ENCODE measurements at places on chromosomes 2 and 18.

- DNase-seq = no peak
These were observed 26.6 kb downstream of the BIN1 start for GRCh38 chr2:127080226-127080937.

DNA sequence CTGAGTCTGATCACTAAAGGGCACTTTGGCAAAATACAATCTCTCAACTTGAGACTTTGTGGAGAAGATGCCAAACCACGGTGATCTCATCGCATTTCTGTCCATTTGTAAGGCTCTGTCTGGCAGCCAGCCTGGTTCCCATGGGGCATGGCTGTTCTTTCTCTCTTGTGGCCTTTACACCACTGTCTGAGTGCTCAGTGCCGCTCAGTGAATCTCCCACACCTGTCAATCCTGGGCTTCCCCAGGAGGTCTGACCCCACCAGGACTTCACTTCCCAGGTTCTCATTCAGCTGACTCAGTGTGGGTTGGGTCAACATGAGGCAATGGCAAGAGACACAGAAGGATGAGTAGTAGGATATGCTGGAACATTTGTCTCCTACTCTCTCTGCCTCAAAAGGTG is 96.8 kb upstream of the TRIB2 start:
- no peak for DNase-seq

DNA sequence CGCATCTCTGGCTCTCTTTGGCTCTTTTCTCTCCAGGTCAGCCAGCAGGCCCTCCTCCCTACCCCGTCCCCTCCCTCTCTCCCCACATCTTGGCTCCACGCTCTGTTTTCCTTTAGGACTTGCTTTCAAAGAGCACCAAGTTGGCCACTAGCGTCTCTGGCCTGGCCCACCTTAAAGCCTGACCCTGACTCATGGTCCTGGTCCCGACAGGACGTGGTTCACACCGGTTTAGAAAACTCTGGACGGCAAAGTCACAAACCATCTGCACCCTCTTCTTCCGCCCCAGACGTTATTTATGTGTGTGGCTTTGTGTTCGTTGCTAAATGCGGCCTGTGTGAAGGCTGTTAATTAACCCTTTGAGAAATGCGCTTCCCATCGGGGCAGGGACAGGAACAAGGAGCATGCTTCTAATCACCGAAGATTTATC is 169.0 kb upstream of the HAAO start:
- no peak for DNase-seq

- DNase-seq = no peak
These were observed 133.3 kb downstream of the TMEM247 start for GRCh38 chr2:46612675-46613074.

GRCh38 chr2:197131558-197131855 is 179.1 kb downstream of the ANKRD44 start:
- no peak for DNase-seq

DNA sequence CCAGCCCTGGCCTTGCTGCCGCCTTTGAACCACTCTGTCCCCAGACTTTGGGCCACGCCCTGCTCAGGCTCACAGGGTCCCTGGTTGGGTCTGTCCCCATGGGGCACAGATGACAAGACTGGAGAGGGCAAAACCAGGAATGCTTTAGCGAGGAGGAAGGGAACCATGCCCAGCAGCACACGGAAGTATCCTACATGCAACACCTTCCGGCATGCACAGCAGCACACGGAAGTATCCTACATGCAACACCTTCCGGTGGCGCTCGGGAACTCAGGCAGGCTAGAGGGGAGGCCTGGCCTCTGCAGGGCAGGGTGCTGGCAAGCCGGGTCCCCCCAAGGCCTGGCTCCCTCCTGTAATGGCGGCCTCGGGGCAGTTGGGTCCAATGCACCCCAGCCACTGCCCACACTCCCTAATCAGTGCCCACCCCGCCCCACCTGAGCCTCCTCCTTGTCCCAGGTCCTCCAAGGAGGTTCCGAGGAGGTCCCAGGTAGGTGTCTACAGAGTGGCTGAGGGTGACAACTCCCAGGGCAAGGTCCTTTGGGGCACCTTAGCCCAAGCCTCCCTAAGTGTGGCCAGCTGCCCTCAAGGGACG is 33.6 kb upstream of the SNED1 start:
- DNase-seq = no peak

DNA sequence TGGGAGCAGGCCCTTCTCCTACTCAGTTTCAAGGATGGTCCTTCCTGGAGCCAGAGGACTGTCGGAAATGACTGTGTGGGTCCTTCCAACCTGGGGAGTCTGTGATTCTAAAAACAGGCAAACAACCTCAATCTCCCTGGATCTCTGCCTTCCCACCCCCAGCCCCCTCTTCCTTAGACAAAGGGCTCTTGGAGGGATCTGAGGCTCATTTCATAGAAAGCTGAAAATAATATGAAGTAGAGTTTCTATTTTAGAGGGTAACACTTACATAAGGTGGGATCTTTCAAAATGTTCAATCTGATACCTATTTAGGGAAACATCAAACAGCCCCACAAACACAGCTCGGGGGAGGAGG is 69.4 kb downstream of the RHOB start:
- no peak for DNase-seq

- DNase-seq = no peak
These were observed 99.6 kb upstream of the MGAT5 start for GRCh38 chr2:134154246-134154645.

DNA sequence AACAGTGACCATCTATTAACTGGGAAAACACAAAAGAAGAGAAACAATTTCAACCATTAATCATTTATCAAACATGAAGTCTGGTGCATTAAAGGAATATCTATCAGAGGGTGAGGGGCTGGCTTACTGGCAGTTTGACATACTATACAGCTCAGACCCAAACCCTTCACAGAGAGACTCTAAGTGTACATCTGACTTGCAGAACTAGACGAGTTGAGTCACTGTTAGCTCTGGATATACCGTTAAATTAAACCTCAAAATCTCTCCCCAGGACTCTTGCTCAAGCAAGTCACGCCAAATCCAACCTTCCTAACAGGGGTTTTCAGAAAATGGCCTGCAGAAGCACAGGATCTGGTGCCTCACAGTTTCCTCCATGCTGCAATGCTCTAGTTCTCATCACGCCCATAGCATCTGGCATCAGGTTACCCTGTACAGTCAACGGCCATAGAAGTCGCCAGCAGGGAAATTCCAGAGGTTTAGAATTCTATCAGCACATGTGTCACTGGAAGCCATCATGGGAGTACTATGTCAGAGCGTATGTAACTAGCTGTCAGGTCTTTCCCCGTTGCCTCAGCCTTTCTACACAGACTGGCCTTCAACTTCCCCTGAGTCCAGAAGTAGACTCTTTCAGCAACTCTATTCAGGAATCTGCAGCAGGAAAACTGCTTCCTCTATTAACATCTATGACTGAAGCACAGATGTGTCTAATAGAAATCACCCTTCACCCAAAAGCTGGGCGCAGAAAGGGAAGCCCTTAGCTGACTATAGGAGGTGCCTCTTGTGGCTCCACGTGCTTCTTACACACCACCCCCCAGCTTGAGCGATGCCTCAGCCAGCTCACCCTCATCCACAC is 9.3 kb downstream of the TGOLN2 start:
- DNase-seq = no peak

DNA sequence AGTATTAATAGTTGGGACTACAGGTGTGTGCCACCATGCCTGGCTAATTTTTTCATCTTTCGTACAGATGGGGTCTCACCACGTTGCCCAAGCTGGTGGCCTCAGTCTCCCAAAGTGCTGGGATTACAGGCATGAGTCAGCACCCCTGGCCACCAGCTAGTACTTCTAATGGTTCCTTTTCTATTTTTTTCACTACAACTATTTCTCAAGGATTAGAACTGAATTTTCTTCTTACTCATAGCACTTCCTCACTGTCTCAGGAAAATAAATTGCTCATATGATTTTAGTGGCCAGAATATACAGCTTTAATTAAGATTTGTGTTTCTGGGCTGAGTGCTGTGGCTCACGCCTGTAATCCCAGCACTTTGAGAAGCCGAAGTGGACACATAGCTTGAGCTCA is 43.2 kb upstream of the SOS1 start:
- DNase-seq = no peak

DNA sequence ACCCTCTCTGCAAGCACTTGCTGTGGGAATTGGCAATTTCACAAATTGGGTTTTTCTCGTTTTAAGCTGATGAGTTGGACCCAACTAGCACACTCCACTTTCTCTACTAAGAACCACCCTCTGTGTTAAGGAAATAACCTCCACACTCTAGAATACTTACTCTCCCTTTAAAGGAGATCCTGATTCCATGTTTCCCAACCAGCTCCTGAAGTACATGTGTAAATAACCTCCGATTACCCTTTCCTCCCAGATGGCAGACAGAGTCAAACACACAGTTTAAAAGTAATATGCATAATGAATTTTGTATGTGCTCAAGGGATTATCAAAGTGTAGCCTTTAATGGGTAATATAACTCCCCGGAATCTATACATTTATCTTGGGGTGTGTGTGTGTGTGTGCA is 171.3 kb upstream of the OSR1 start:
- DNase-seq = no peak

GRCh38 chr2:232333361-232334135 is 45.0 kb upstream of the ALPP start:
- DNase-seq = no peak

- no peak for DNase-seq
These were observed 97.2 kb upstream of the OTOS start for GRCh38 chr2:240237609-240238174.

- no peak for DNase-seq
These were observed 355.0 kb downstream of the LNPK start for GRCh38 chr2:175647058-175647457.

DNA sequence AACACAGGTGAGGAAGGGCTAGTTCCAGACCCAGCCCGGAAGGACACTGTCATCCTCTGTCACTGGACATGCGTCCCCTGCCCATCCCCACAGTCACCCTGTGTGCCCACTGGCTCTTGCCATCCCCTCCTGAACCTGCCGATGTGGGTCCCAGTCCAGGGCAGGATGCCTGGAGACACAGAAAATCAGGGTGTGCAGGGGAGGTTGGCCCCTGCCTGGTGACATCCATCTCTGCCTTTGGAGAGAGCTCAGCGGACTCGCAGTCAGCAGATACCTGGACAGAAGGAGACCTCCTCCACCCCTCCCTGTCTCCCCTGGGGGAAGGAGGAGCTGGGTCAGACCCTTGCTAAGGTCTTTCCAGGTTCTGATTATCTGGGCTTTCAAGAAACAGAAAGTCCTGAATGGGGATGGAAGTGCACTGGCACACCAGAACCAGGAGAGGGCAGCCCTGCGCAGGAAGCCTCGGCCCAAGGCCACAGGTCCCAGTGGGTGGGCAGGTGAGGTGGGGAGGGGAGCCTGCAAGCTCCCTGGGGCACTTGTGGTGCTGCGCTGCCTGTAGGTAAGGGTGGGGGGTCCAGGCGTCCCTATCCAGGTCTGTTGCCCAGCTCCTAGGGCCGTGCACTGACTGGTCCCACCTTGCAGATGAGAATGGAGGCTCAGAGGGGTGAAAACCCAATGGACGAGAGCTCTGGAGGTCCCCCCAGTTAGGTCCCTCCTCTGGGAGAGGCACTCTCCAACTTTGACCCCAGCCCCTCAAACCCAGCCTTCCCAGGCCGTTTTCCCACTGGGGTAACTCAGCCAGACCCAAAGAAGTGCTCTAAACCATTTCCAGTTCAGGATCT is 9.7 kb upstream of the OTOS start:
- peak; percentile 89 for DNase-seq

DNA sequence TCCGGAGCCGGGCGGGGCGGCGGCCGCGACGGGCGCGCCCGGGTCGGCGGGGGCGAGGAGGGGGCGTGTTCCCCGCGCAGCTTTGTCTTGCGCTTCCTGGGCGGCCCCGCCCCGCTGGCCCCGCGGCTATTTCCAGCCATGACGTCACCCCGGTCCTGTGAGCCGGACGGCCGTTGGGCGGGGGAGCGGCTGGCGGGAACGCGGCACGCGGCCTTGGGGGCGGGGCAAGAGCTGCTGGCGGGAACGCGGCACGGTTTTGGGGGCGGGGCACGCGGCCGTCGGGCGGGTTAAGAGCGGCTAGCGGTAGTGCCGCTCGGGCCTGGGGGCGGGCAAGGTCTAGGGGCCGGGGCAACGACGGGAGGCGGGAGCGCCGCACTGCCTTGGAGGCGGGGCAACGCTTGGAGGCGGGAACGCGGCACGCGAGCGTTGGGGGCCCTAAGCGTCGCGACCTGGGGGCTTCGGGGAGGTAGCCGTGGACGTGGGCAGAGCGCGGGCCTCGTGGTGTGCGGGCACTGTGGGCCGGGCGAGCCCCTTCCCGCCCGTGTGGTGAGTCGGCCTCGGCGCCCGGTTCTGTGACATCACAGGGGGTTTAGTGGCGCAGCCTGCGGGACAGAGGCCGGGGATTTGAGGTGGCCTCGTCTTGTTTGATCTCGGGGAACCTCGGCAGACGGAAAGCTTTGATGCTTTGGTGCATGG is 704 bp downstream of the KLF11 start:
- DNase-seq = peak; percentile 71

GRCh38 chr2:224022486-224022885 is 16.6 kb downstream of the SERPINE2 start:
- no peak for DNase-seq

GRCh38 chr2:69933839-69934613 is 19.1 kb downstream of the MXD1 start:
- DNase-seq = no peak

DNA sequence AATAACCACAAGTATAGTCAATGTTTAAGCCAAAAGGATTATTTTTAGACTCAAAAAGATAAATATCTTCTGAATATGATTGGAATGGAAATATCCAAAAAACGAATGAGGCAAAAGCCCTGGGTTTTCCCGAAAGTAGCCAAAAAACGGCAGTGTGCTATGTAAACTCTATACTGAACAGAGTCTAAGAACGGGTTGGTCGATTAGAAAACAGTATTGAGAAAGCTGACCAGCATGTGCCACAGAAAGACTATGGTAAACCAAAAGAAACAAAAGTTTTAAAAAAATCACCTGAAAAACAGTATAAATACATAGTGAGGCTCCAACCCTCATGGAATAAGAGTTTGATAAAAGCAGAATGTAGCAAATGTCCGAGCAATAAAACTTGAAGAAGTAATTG is 92.0 kb upstream of the DLGAP1 start:
- DNase-seq = no peak

DNA sequence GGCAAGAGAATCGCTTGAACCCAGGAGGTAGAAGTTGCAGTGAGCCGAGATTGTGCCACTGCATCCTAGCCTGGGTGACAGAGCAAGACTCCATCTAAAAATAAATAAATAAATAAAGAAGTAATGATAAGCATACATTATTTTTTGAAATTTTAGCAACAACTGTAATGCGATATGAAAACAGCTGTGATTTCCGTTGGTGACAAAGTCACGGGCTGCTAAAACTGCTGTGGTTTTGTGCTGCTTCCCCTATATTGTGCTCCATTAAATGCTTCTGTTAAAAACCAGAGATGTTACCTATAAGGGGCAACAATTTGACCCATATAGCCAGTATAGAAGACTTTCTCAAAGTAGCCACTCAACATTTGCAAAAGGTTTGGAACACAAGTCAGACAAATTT is 8.3 kb downstream of the TRIM54 start:
- no peak for DNase-seq

- no peak for DNase-seq
These were observed 28.8 kb upstream of the TMEM37 start for GRCh38 chr2:119402645-119403560.

Measured in D721Med (cell line).